Muscle of arm (tissue), 14 donors: ENCODE measurements at places on chromosomes 1 and 21.
A peak's percentile ranks its signal among the peaks of the same experiment; 100 is the strongest.

DNA sequence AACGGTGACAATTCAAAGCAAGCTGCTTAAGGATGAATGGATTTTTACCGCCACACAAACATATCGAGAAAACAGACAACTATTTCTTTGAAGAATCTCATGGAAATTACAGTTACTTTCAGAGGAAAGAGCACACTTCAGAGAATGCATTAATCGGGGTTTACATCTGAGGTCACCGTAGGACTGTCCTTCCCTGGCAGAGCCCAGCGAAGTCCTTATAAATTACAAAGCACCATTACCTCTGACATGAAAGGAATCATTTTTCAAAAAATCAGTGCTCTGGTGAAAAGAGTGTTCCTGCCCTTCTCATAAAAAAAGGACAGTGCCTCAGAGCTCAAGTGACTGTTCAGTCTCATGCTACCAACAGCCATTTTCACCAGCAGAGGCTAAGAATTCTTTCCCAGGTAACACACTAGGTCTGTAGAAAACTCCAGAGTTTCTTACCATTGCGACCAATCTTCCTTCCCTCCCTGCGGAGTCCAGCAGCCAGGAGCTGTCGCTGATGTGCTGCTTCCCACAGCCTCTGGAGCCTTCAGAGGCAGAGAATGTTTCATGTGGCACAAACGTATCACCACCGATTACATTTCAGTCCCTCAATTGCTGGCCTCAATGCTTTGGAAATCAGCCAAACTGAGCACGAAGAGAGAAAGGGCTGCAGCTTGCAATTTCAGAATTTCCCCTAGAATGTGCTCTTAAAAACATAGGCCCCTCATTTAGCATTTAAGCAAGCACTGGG is 75.4 kb downstream of the PLD5 start:
- no peak for DNase-seq

GRCh38 chr1:3663999-3664699 is 11.8 kb downstream of the TP73 start:
- DNase-seq, result no peak

DNA sequence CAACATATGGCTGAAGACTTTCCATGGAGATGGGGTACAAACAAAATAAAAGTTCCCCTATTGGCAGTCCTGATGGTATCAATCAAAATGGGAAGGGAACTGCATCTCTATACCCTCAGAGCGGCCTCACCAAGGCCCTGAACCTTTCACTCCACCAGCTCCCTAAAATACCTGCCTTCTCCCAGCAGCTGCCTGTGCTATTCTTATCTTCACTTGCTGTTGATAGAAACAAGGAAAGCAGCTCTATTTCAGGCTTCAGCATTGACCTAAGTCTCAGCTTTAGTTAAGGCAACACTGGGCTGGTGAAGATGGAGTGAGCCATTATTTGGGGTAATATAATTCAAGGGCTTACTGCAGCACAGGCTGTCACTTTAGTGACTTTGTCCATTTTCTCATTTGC is 21.7 kb upstream of the PIGC start:
- no peak for DNase-seq

GRCh38 chr1:39230261-39231190 is 26.0 kb downstream of the MACF1 start:
- no peak for DNase-seq

DNA sequence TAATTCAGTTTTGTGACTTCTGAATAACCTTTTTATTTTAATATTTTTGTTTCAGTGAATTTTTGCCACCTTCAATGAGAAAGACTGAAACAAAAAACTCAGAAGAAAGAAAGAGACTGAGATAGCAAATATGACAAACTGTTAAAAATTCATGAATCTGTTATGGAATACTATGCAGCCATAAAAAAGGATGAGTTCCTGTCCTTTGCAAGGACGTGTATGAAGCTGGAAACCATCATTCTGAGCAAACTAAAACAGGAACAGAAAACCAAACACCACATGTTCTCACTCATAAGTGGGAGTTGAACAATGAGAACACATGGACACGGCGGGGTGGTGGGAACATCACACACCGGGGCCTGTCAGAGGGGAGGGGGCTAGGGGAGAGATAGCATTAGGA is 193.4 kb upstream of the FGGY start:
- no peak for DNase-seq

GRCh38 chr21:31667639-31668038 is 8.1 kb downstream of the SOD1 start:
- DNase-seq, result no peak

DNA sequence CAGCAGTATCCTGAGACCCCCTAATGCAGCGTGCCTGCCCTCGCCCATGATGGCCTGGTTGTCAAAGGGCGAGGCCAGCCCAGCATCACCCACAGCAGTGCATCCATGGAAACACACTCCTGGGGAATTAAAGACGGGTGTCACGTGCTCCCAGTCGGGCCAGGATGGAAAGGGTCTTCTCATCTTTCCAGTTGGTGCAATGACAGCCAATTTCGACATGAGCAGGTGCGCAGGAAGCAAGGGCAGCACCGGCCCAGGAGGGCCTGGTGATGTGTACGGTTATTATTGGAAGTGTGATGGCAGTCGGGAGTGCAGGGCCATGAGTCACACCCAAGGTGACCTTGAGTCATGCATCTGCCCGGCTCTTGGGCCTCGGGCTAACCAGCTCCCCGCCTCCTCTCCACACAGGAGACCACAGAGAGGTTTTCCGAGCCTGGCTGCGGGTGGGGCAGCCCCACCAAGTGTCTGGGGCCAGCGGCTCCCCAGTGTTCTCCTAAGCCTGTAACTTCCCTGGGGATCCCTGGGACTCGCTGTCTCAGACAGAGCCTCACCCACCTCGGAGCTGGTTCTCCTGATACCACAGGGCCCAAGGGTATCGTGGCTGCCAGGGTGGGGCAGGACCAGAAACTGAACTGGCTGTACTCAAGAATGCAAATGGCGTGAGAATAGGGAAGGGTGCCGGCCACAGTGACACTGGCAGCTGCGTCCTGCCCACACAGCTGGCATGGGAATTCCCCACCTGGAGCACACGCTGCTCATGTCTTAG is 119.8 kb downstream of the SIK1 start:
- DNase-seq, result no peak

- no peak for DNase-seq
These were observed 2.5 kb downstream of the PKP1 start for GRCh38 chr1:201285846-201286245.

DNA sequence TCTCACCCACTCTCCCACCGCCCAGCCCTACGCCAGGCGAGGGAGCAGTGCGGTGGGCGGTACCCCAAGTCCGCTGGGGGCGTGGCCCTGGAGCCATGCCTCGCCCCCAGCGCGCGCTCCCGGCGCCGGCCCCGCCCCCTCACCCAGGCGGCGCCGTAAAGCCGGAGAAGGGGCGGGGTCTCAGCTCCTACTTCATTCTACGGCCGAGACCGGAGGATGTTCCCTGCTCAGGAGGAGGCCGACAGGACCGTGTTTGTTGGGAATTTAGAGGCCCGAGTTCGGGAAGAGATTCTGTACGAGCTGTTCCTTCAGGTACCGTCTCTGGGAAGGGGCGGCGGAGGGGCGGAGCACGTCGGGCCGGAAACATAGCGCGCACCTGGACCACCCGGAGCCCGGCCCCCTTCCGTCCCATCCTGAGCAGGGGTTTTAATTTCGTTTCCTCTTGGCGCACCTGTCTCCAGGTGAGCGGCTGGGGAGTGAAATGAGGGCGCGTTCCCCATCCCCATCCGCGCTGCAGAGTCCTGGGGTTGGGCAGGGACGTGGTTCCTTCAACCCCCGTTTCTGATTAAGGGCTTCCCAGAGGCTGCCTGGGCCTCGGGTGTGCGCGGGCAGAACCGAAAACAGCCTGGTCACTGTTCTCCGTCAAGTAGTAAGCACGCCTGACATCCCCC is at the start of gene RBM11:
TSS of gene RBM11 (plus strand) at position 187 of the 671 bp plus-strand sequence. CDS start at position 217, 30 bp downstream.
- DNase-seq, result peak; percentile 20

GRCh38 chr1:61078618-61079295 is 3.6 kb upstream of the NFIA start:
- peak; percentile 92 for DNase-seq

GRCh38 chr1:241730031-241730430 is 78.0 kb downstream of the WDR64 start:
- no peak for DNase-seq

GRCh38 chr21:46117586-46118315 is 19.8 kb downstream of the COL6A2 start:
- DNase-seq, result no peak

GRCh38 chr1:246301553-246302250 is 205.4 kb downstream of the SMYD3 start:
- no peak for DNase-seq

DNA sequence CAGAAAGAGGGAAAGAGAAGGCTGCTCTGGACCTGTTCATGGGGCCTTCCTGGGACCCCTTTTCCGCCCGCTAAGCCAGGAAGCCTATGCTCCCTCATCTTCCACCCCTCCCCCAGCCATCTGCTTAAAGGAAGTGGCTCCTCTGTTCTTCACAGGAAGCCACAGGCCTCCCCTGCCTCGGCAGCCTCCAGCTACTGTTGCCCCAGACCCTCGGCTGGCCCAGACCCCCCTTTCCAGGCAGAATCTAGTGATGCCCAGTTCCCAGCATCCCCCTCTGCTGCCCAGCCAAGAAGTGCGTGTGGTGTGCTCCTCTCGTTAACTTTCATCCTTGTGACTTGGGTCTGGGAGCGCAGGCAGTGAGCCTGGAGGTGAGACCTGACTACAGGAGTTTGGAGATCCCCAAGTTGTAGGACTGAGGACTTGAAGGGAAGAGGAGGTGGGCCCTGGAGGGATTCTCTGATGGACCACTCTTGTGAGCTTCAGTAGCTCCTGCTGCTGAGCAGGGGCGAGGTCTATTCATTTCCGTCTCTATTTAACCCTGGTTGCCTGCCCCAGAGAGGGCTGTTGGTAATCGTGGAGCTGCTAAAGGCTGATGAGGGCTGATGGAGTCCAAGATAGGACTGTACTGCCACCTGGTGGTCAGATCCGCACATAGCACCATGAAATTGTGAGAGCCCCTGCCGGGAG is 9.1 kb downstream of the IFI6 start:
- DNase-seq, result peak; percentile 92

DNA sequence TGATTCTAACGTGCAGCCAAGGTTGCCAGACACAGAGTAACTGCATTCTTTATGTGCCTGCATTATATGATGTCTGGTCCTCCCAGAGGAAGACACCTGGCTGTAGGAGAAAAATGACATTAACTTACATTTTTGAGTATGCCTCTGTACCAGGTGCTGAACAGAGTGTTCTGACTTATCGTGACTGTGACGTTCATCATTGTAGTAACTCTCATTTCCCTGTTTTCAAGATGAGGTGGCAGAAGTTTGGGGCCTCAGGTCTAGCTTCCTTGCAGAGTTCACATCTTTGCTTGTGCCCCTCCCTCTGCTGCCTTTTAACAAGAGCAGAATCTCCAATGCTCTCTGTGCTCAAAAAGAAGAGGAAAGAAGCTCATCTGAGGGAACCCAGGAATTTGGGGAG is 488.0 kb downstream of the AJAP1 start:
- DNase-seq, result no peak

DNA sequence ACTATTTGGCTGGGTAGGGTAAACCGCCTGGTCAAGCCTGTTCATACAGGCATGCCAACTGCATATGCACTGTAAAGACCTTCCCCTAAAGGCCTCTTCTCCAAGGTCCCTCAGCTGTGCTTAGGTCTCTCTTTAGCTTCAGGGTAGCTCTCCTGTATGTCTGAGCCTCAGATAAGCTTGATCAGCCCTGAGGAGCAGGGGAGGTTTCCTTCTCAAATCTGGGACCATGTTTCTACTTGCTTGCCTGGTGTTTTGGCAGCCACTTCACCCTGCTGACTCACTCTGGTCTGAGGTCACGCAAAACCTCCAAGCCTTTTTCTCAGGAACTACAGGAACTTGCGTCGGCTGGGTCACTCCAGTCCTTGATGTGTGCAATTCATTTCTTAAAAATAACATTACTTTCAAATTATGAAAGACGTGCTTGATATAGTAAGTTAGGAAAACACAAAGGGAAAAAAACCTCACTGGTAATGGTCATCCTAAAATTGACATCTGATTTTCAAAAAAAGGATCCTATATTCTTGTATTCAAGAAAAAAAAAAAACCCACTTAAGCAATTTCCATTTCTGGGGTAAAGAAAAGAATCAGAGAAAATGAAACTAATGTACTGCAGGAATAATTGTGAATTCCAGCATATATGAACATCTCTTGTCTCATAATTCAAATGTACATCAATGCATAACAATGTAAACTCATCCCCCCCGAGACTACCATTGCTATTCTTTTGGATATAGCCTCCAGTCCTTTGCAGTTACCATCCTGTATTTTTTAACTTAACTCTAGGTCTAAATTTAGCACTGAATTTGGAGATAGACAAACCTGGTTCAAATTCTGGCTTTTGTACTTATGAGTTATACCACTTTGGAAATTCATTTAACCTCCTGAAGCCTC is 24.8 kb upstream of the RNF19B start:
- peak; percentile 41 for DNase-seq

DNA sequence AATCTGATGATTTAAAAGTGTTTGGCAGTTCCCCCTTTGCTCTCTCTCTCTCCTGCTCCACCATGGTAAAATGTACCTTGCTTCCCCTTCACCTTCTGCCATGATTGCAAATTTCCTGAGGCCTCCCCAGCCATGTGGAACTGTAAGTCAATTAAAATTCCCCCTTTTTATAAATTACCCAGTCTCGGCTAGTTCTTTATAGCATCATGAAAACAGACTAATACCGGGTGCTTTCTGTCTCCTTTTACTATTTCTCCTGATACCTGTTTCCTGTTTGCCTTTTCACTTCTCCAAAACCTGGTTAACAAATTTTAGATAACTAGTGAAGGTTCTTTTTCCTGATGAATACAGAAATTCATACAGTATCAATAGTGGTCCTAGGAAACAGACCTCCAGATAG is 1670.3 kb downstream of the MRPL39 start:
- no peak for DNase-seq

DNA sequence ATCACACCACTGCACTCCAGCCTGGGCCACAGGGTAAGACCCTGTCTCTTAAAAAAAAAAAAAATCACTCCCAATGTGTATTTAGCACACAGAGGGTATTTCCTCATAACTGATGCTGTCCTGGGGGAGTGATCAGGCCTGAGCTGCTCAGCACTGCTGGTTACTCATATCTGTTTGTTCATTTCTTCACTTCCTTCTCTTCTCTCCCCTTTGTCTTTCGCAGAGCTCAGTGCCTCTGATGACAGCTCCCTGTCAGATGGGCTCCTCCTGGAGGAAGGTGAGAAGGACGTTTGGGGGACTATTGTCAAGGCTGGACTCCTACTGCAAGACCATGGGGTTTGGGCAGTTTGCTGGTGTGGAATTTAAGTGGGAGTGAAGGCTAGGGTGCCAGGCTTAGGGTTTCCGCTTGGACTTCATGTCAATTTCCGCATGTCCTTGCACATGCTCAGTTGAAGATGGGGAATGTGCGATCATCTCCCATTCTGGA is 13.0 kb downstream of the INAVA start:
- no peak for DNase-seq

DNA sequence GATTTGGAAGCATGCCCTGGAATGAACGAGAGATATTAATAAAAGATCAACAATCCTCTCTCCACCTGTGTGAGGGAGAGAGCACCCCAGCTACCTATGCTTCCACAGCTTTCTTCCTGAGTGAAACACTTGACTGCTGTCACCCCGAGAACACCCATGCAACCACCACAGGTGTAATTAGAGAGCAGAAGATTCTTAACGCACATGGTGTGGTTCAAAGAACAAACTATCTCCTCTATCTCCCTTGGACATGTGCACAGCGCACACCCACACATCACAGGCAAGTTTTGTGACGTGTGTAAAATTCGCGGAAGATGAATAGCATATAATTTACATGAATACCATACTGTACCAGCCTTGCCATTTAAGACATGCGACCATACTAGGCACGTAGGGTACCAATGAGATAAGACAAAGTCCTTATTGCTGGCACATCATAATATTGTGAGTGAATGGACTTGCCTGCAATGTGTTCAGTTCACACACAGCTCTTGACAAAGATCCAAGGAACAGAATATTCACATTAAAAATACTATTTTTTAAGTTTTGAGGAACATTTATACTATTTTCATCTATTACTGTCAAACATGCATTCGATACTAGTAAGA is 11.6 kb downstream of the ERRFI1 start:
- no peak for DNase-seq
